ENCODE measurements at places on chromosomes 7 and 10.

- DNase-seq, result no peak
Measured at GRCh38 chr7:13037216-13037615, 349.8 kb downstream of the ARL4A start.

DNA sequence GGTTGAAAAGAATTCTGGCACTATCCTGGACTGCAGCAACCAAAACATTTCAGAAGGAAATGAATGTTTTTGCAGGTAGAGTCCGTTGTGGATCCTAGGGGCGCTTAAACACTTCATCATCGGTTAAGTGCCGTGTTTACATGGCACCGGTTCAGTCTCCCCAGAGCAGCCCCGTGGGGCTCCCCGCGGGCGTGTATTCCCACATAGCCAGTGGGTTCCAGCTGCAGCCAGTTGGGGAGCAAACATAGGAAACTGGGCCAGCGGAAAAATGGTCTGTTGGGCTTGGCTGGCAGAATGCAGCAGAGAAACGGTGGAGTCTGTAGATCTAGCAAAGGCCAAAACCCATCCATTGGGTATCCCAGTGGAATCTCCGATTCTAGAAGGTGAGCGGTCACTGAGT, 113.0 kb upstream of the SH2B2 start:
- DNase-seq, result no peak

DNA sequence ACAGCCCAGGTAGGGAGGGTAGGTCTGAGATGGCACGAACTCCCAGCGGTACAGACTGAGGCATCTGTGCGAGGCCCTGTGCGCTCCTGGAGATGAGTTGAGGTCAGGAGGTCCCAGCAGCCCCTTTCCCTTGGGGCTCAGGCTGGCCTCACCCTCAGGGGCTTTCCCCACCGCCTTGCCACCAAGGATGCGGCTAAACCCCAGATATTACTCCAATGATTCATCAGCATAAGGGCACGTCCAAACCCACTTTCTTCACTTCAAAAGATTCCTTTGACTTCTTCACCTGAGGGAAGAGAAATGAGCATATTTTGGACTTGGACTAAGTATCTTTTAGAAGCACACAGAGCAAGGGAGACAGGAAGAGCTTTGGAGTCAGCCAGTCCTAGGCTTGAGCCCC, 20.3 kb downstream of the UROS start:
- no peak for DNase-seq

GRCh38 chr10:130863044-130863443, 448.5 kb downstream of the TCERG1L start:
- no peak for DNase-seq

- DNase-seq, result no peak
Measured at GRCh38 chr7:80232979-80233724, 98.5 kb downstream of the GNAI1 start.

- no peak for DNase-seq
Measured at GRCh38 chr7:5692112-5692844, 89.2 kb downstream of the RNF216 start.

DNA sequence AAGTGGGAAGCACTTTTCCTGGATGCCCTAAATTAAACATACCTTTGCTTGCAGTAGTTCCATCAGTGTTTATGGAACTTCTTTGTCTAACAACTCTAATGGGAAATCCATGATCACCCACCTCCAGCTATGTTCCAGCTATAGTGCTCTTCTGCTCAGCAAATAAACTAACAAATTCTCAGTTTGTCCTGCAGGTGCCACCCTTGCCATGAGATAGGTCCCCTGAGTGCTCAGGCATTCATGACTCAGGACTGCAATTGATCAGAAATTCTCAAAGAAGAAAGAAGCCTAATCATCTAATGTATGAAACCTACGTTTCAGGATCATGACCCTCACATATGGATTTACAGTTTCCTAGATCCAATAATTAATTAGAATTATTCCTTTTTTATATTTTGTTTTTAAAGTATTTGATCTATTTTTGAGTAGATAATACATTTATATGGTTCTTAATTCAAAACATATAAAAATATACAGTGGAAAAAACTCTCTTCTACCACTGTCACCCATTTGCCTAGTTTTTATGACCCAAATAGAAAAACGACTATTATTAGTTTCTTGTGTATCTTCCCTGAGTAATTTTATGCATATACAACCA, 48.7 kb upstream of the DYNC1I1 start:
- DNase-seq, result peak; percentile 79

DNA sequence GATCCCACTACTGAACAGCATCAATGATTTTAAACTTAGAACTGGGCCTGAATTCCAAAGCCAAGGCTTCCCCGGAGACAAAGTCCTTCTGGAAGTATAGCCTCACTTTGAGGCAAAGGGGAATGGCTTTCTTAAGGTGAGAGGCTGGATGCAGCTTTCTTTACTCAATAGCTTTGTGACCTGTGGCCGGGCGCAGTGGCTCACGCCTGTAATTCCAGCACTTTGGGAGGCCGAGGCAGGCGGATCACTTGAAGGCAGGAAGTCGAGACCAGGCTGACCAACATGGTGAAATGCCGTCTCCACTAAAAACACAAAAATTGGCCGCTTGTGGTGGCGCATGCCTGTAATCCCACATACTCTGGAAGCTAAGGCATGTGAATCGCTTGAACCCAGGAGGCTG, 3.2 kb upstream of the FGFR2 start:
- DNase-seq, result no peak

Data from NCI-H2081 treated with DMSO at 0.1 percent for 48 hours (cell line).